Esophagus mucosa (tissue), 1 donor: ENCODE measurements at places on chromosomes 1 and 21.

GRCh38 chr21:28431022-28431421, 561.7 kb downstream of the LTN1 start:
- no peak for ATAC-seq

GRCh38 chr21:43989401-43989800, 22.7 kb upstream of the TRAPPC10 start:
- ATAC-seq: no peak

DNA sequence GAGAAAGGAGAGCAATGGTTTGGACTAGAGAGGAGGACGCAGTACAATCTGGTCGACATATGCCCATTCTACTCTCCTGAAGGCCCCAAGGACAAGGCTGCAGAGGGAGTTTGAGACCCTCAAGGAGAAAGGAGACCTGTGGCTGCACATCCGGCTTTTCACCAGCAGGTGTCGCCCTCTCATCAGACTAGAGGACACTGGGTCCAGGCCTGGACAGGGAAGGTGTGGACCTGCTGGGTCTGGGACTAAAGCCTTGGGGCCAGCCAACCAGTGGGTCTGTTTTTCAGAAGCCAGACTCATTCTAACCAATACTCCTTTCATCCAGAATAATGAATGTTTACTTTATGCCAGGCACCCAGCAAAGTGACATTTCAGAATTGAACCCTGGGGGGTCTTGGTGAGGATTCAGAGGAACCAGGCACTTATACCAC, 5.0 kb downstream of the SRARP start:
- peak; percentile 50 for ATAC-seq

- ATAC-seq: no peak
These were observed 22.7 kb downstream of the AHCYL1 start for GRCh38 chr1:110007046-110007830.

- ATAC-seq: no peak
These were observed 39.8 kb upstream of the SRP9 start for GRCh38 chr1:225737866-225738265.

- ATAC-seq: no peak
These were observed 79.8 kb downstream of the USP1 start for GRCh38 chr1:62516600-62516999.

DNA sequence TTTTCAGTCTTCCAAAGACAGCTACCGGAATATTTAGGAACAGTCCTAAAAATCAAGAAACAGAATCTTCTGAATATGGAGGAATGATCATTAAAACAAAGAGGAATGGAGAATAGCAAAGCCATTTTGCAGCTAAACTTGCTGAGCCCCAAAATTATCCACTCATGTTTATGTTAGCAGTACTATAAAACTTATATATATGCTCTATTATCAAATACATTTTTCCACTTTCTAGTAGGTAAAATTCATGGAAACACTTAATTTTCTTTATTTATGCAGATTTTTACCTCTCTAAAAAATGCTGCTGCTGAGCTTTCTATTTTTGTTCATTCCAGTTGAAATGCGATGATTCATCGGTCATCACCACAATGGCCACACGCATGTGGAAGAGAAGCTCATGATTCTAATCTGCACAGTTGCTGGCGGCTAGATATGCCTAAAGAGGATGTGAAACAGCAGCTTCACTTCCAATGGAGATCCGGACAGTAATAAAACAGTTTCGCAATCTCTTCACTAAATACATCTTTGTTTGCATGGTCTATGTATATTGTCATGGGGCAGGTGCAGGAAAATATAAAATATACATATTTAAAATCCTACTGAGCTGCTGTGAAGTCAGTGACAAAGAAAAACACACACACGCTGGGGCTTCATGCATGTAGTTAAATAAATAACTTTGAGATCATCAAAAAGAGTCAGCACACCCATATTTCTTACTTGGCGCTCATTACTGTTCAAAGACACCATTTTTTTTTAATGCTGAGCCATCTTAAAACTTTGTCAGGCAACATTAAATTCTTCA, 292.2 kb downstream of the SMYD3 start:
- ATAC-seq: no peak

GRCh38 chr1:56194701-56195300, 384.6 kb downstream of the PLPP3 start:
- no peak for ATAC-seq

- ATAC-seq: peak; percentile 41
These were observed 17.0 kb downstream of the CLIC4 start for GRCh38 chr1:24762133-24762676.

- ATAC-seq: no peak
These were observed 62.7 kb upstream of the KAZN start for GRCh38 chr1:14535619-14536355.
